ENCODE measurements at places on chromosomes 2 and 18.

DNA sequence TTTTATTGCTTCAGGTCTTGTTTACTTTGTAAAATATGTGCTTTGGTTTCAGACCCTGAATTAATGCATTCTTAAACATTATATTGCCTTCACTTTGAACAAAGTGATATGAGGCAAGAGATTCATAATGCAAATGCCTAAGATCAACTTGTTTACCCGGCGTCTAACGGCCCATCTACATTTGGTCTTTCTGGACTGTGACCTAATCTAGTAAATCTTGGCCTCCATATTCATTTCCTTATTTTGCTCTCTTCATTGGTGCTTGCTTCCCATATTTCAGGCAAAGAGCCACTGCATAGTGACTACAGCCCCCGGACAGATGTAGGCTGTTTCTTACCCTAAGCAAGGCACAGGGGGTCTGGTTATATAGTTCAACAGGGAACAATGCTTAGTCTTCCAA is 53.0 kb upstream of the SLC39A10 start:
- no peak for DNase-seq

GRCh38 chr2:33616873-33617272 is 17.8 kb upstream of the FAM98A start:
- DNase-seq: no peak

DNA sequence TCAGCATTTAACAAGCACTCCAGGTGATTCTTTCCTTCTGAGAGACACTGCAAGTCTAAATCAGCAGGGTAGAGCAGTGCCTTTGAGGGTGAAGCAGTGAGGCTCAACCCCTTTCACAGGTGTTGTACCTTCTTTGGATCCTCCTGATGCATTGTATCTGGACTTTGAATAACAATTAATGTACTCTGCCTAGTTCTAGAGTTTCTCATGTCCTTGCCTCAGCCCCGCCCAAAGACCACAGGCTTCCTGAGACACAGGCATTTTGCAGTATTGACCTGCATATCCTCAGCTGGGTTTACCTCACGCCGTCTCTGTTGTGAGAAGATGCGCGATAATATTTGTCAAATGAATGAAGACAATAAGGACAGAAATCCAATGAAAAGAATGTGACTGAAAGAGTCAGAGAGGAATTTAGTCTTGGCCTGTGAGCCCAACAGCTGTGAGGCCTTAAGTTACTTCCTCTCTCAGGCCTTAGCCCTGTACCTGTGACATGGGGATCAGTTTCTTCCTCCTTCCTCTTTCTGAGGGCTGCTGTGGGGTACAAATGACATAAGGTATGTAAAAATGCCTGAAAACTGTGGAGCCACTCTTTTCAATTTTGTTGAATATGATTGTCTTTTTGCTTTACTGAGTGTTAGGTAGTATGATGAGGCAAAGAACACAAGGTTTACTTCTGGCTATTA is 43.7 kb downstream of the WIPF1 start:
- no peak for DNase-seq

- no peak for DNase-seq
Measured at GRCh38 chr2:178241844-178242551, 47.7 kb downstream of the OSBPL6 start.

GRCh38 chr2:240530181-240530580 is 27.6 kb downstream of the ANKMY1 start:
- no peak for DNase-seq

GRCh38 chr2:99637159-99637697 is 147.4 kb upstream of the REV1 start:
- DNase-seq: no peak

DNA sequence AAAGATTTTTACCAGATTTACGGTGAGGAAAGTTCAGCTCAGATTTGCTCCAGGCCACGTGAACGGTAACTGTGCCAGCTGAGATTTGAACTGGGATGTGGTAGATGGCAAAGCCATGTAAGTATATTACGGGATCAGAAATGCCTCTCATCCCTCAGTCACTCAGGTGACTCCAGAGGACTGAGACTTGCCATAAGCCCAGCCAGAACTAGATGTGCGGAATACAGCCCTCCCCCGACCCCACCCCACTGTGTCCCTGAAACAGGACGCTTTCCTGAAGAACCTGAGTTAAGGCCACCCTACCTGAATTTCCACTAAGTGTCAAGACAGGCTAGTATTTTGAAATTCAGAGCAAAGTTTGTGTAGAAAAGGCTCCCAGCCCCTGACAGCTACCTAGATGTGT is 1.3 kb upstream of the FHL2 start:
- no peak for DNase-seq

- no peak for DNase-seq
Measured at GRCh38 chr2:197809064-197809463, 4.7 kb downstream of the PLCL1 start.
